ENCODE measurements at places on chromosomes 4 and X.

DNA sequence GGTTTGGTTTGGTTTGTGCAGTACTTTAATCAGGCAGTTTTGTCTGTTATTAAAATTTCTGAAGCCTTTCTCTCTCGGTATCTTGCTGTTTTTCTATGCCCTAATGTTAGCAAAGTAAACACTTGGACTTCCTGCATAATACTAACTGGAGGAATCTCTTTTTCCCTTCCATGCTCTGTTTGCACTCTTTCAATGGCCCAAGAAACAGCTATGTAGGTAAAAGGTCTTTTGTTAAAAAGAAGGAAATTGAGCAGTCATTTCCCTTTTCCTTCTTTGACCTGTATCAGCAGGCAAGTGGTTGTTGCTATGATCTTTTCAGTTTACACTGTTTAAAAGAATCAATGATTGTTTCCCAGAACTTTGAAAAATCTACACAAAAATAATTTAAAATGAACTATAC lies 82.7 kb downstream of the CCSER1 start:
- no peak for DNase-seq

GRCh38 chrX:19747652-19748610 lies 139.5 kb downstream of the SH3KBP1 start:
- DNase-seq: no peak

GRCh38 chr4:20638825-20639224 lies 61.4 kb upstream of the PACRGL start:
- DNase-seq: no peak

DNA sequence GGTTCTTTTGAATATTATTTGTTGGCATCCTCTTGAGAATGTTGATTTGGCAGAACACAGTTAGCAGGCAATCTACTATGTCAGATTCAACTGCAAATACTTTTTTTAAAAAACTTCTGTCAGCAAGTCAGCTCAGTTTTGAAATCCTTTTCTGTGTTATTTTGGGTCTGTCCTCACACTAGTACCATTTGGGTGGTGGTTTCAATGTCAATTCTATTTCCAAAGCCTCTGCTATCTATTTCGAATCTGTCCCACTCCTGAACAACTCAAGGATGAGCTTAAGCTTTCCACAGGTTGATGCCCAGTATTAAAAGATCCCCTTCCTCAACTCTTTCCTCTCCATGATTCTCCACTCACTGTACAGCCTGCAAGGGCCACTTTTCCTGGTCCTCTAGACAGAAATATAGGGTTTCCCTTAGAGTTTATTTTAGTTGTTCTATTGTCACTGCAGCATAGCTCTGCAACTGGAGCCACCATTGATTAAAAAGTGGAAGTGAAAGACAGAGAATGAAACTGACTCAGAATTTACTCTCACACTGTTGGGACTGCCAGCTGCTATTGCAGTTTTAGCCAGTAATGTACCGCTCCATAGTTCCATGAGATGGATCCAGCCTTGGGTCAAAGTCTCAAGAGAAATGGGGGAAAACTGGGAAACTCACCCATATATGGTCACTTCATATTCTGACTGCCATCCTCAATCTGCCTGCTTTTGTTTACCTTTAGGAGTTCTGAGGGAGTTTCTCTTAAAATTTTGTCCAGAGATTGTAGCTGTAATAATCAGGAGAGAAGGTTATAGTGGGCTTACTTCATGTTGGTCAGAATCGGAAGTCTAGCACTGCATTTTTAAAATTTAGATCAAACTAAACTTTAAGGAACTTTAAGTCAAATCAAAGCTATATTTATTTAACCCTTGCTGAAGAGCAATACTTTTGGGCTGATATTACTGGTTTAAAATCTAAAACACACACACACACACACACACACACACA lies 14.6 kb downstream of the HDX start:
- no peak for DNase-seq

GRCh38 chrX:17563076-17563475 lies 174.2 kb upstream of the SCML1 start:
- DNase-seq: no peak

DNA sequence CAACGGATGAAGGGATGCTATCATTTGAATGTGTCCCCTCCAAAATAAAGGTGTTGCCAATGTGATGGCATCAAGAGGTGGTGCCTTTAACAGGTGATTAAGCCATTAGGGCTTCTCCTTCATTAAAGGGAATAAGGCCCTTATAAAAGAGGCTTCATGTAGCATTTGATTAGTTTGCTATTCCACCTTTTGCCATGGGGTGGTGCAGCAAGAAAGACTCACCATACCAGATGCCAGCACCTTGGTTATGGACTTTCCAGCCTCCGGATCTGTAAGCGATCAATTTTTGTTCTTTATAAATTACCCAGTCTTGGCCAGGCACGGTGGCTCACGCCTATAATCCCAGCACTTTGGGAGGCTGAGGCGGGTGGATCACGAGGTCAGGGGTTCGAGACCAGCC lies 7.9 kb upstream of the SLC25A43 start:
- DNase-seq: no peak

GRCh38 chr4:112150920-112151319 lies 5.7 kb downstream of the FAM241A start:
- no peak for DNase-seq

- DNase-seq: no peak
Observed at GRCh38 chrX:5829060-5829459, 399.6 kb downstream of the NLGN4X start.
